ENCODE measurements at places on chromosomes 4 and X. TPM values are rescaled to one million over a fixed set of nuclear protein-coding genes. Genes with fewer than 3 reads are reported as not detected.

GRCh38 chr4:167114416-167114971, 119.8 kb downstream of the SPOCK3 start:
- DNase-seq: no peak

DNA sequence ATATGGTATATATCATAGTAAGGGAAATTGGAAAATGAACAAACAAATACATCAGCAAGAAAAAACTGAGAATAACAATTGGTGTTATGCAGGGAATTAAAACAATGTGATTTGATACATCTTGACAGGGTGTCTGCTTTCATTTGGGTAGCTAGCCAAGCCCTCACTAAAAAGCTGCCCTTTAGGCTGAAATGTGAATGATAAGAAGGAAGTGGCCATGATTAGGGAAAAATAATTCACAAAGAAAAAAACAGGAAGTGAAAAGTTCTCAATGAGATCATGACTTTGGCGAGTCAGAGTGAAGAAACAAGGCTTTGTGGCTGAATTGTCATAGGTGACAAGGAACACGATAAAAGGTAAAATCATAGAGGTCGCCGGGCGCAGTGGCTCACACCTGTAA, 675.8 kb upstream of the SLIT2 start:
- no peak for DNase-seq

DNA sequence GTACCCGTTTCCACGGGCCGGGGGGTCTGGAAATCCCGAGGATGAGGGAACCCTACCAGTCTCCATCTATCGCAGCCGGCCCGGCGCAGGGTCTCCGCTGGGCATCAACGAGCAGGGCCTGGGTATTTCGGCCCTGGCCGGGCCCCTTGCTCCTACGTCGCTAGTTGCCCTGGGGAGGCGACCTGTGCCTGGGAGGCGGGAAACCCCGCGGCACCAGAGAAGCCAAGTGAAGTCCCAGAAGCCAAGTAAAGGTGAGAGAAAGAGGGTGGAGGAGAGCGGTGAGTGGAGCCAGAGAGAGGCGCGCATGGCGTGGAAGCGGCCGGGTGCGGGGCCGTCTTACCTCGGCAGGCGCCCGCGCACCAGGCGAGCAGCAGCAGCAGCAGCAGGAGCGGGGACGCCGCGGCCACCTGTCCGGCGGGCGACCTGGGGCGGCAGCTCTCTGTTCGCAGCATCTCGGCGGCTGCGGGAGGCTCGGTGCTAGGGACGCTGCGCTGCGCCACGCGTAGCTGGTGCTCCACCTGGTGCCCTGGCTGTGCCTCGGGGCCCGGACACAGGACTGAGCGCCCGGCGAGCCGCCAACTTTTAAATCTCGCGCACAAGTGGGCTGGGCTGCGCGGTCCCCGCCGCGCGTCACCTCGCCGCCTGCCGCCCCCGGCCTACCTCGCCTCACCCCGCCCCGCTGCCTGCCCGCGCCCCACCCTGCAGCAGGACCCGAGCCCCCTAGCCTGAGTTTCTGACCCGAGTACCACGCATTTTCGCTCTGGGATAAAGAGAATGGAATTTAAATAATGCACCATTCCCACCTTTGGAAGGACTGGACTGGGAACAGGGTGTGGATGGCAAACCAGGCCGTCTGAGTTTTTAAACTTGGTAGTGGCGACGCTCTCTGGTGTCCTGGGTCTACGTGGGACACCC, at the start of gene NMU:
Gene NMU (minus strand): TSS at position 558 of the 915 bp plus-strand sequence. CDS start 106 bp downstream, at position 452.
- peak; percentile 68 for DNase-seq

The SULT1B1 gene
- total RNA-seq: 4.7 TPM

GRCh38 chr4:38073596-38074234, 113.5 kb downstream of the PTTG2 start:
- no peak for DNase-seq

DNA sequence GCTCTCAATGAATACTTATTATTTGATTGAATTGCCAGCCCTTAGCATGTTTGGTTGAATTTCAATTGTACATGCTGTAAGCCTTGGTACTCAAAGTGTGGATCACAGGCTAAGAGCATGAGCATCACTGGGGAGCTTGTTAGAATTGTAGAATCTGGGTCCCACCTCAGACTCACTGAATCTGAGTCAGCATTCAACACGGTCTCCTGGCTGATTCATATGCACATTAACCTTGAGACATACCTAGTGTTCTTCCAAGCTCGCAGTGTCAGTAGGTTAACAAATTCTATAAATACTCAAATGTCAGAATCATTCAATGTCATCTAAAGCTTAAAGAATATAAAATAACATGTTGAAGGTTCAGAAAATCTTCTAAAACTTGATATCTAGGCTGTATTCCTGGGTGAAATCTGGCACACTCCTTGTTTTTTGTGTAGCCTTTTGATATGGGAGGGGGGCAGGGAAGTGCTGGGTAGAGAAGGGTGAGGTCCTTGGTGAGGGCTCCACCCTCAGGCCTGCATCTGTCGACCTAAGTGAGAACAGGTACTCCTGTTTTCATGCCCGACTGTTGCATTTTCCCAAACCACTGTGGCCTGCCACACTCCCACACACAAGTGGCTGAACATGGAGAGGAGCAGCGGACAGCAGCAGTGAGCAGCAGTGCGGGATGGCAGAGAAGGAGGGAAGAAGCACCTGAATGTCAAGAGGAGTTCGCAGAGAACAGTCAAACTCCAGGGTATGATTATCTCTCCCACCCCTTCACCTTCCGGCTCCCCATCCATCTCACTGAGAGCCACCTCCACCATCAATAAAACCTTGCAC, 529.6 kb upstream of the IGFBP7 start:
- peak; percentile 32 for DNase-seq

The TMEM165 gene
- 114 TPM for total RNA-seq

DNA sequence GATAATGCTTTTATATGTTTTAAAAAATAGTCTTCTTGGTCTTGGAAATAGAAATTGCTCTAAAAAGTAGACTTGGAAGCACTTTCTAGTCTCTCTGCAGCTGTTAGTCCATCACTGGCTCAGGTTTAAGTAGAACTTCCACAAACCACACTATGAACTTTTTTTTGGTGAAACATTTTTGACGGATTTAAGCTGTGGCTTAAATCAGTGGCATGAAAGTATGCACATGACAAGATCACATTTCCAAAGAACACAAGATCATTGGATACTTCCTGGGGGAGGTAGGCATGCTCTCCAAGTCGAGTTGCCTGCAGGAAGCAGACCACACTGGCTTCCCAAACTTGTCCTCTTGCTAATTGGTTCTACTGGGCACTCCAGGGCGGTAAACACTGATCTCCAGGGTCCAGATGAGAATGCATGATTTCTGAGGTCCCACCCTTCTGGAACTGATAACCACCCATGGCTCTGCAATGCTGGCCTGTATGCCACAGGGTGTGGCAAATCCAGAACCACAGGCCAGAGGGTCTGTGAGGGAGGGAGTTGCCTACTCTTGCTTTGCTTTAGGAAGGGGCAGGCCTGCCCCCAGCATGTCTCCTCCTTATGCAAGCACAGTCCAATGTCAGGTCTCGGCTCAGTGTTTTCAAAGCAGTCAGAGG, 331.9 kb upstream of the SFRP2 start:
- no peak for DNase-seq

The RPS6KA6 gene
- total RNA-seq: 12.1 TPM

- DNase-seq: peak; percentile 30
These were observed 729.3 kb upstream of the ACTRT1 start for GRCh38 chrX:128781506-128781905.

- no peak for DNase-seq
These were observed 192.3 kb downstream of the AASDH start for GRCh38 chr4:56195025-56195424.

DNA sequence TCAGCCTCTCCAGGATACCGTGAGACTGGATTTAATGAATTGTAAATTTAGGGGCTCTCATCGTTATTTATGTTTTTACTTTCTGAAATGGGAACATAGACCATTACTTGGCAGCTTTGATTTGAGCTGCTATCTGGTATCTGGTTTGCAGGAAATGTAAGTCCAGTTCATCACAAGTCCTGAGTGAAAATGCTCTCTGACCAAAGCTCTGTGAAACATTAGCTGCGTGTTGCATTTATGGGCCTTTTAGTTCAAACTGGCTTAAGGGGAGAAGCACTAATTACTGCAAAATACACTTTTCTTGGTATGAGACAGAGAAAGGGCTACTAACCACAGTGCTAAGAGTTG, 420 bp downstream of the CC2D2A start:
- DNase-seq: no peak
